Aortic smooth muscle cell (primary cell): ENCODE measurements at places on chromosomes 11 and 22. TPM values are rescaled to one million over a fixed set of nuclear protein-coding genes. Genes with fewer than 3 reads are reported as not detected.

The DUSP18 gene
- 7.8 and 10.1 TPM in 2 replicates for total RNA-seq

The UBQLN3 gene
- total RNA-seq, result 0.06 and 0.13 TPM in 2 replicates

The KCNJ5 gene
- under 0.01 and 0.06 TPM in 2 replicates for total RNA-seq

The CASP5 gene
- total RNA-seq, result not detected in 2 replicates

The CHST1 gene
- 1.1 and 1.2 TPM in 2 replicates for total RNA-seq

The OR51B4 gene
- not detected in 2 replicates for total RNA-seq

The TRIM3 gene
- total RNA-seq, result 23.4 and 30.3 TPM in 2 replicates

The CSNK2A3 gene
- total RNA-seq, result 1.1 and 1.2 TPM in 2 replicates
